ENCODE measurements at places on chromosomes 5 and 9.

- DNase-seq, result no peak
Observed at GRCh38 chr9:95757439-95757838, 118.1 kb upstream of the ERCC6L2 start.

GRCh38 chr5:114101153-114101552, 260.7 kb upstream of the KCNN2 start:
- DNase-seq, result no peak

GRCh38 chr9:134858051-134858841, 22.4 kb upstream of the FCN2 start:
- DNase-seq, result no peak

- DNase-seq, result no peak
Observed at GRCh38 chr5:93395971-93396379, 185.0 kb downstream of the NR2F1-AS1 start.

DNA sequence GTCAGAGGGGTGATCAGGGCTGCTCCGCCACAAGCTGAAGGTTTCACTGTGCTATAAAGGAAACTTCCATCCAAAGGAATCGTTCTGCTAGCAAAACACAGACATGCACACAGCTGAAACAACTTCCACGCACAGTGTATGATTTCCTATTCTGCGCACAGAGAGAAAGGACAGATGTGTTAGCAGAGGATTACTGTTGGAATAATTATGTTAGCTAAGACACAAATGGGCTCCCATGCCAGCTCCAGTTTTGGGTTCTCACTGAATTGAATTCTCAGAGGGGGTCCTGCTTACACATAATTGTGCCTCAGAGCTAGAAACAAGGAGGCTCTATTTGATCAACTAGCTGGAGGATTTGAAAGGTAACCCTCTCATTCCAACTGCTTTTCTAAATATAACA, 352.4 kb downstream of the IRX2 start:
- DNase-seq, result no peak

DNA sequence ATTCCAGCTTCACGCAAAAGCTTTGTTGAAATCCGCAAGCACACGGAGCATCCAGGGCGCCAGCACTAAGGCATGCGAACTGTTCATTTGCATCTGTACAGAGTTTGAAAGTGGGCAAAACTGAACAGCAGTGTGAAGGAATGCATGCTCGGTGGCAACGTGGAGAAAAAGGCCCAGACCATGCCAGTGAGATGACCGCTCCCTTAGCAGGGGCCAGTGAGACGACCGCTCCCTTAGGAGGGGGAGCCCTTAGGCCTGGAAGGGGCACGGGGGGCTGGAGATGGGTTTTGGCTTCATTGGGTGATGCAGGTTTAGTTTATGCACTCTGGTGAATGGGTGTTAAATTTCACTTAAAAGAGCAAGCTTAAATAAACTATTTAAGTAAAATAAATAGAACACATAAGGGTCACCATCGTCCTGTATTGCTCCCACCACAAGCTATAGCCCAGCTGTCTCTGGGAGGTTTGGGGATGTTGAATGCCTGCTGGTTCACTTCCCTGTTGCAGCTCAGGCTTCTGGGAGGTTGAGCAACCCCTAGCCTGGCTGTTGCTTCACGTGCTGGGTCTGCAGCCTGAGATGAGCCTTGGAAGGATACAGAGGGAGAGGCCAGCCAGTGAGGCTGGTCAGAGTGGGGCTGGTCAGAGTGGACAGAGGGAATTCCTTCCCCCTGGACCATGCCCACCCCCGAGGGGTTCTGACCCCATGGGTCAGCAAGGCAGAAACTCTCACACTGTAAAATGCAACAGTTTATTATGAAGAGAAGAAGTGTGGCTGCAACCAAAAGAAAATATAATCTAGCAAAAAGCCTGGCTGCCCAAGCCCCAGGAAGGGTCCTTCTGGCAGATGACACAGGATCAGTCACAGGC, 4.6 kb upstream of the FCN1 start:
- DNase-seq, result no peak

- DNase-seq, result no peak
Observed at GRCh38 chr5:66710557-66711088, 114.4 kb downstream of the MAST4 start.

- no peak for DNase-seq
Observed at GRCh38 chr5:17373406-17373805, 124.6 kb upstream of the TAF11L2 start.

DNA sequence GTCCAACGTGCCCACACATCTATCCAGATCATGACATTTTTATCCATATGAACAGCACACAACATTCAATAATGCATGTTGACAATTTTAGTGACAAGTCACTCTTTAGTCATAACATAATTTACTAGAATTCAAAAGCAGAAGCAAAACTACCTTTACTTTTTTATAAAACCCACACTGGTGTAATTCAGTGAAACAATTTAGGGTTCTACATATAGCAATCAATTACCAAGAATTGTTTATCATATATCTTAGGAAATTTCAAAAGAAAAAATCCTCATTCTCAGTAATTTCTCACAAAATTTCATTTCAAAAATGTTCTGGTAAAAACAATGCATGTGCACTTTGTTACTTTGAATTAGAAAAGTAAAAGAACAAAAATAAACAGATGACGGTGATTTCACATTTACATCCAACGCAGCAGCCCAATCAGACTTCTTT, 12.6 kb downstream of the AUH start:
- DNase-seq, result no peak

- no peak for DNase-seq
Observed at GRCh38 chr5:135085936-135086725, 52.1 kb upstream of the PITX1 start.

DNA sequence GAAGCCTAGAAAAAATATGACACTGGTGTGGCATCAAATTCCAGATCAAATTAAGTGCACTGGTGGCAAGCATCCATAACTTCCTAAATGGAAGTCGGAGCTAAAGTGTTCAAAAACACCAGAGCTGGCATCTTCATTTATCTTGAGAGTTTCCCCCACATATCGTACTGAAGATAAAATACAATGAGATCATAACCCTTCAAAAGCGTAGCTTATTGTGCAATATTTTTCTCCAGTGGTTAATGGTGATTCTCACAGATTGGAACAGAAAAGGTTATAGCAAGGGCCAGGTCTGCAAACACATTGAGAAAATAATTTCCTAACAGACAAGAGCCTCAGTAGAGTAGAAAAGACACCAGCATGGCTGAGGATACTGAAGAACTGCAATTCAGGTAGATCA, 147.6 kb downstream of the SEMA5A start:
- DNase-seq, result no peak

Data from H1 (cell line).